ENCODE measurements at places on chromosomes 5 and 9.

DNA sequence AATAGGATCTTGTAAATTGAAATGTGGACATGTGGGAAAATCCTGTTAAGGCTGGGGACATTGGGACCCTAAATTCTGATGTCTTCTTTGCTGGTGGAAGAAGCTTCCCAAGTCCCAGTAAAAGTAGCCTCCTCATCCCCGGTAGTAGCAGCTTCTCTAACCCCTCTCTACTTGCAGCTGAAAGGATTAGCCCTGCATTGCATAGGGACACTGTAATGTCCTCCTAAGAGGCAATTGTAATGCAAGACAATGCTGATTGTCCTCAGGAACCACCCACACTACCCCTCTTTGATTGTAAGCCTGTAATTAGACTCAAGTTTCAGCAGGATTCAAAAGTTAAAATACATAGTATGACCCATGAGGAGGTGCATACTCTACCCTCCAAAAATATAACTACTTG is 1938.4 kb upstream of the C9orf72 start:
- no peak for DNase-seq

- DNase-seq, result no peak
Measured at GRCh38 chr9:113289091-113289490, 13.6 kb downstream of the PRPF4 start.

GRCh38 chr5:9495121-9495520 is 50.8 kb downstream of the SEMA5A start:
- DNase-seq, result no peak

DNA sequence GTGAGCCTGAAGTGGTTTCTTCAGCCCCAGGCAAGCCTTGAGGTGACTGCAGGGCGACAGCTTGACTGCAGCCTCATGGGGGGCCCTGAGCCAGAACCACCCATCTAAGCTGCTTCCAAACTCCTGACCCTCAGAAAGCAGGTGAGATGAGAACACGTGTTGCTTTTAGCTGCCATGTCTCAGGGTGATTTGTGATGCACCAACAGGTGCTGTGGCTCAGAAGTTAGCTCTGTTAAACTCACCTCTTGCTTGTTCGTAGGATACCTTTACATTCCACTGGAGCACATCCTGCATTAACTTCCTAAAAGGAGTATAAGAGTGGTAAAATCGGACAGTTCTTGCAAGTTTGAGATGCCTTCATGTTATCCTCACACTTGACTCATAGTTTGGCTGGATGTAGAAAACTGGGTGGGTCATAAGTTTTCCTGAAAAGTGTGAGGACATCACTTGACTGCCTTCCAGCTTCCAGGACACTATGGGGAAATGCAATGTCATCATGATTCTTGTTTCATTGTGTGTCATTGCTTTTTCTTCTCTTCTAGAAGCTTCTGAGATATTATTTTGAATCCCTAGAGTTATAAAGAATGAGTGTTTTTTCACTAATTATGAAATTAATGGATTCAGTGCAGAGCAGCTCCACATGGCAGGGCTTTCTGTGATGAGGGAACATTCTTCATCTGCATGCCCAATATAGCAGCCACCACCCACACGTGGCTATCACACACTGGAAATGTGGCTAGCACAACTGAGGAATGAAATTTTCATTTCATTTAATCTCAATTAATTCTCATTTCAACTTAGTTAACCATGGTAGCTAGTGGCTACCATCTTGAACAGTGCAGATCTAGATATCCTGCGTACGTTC is 92.3 kb downstream of the HSD17B3 start:
- DNase-seq, result no peak

DNA sequence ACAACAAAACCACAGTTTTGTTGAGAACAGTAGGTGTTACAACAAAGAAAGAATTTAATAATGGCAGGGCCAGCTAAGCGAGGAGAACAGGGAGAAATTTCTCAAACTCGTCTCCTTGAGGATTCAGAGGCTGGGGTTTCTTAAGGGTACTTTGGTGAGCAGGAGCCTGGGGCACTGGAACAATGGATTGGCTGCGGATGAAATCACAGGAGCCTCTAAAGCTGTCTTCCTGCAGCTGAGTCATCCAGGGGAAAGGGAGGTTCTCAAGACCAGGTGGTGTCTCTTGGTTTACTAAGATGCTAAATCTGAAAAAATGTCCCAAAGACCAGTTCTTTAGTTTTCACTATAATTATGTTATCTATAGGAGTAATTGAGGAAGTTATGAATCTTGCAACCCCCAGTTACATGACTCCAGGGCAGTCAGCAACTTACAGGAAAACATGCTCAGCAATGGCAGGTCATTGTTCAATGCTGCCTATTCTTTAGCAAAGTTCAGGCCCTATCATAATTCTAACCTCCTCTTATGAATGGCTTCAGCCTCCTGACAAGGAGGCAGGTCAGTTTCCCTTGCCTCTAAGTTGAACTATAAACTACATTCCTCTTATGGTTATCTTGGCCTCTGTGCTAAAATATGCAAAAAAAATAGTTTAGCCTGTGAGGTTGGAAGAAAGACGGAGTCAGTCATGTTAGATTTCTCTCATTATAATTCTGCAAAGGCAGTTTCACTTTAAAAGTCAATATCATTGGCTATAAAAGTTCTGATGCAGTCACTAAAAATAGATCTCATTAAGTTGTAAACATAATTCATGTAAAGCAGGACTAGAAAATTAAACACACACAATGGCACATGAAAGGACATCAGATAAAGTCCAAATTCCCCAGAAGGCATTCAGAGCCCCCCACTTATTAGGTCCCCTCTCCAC is 63.3 kb upstream of the CKS2 start:
- no peak for DNase-seq

DNA sequence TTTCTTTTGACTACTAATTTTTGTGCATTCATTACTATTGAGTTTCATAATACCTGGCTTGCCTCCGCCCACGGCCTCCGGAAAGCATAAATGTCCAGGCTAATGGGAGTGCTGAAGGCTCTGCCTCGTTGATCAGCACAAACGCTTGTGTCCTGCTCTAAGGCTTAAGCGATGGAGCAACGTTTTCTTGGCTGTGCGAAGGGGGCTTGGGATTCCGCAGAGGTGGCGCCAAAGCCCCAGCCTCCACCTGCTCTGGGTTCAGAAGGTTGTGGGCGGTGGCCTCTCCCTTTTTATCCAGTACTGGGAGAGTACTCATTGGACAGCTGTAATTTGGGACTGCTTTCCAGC is 19.7 kb downstream of the ANXA2R start:
- DNase-seq, result no peak

DNA sequence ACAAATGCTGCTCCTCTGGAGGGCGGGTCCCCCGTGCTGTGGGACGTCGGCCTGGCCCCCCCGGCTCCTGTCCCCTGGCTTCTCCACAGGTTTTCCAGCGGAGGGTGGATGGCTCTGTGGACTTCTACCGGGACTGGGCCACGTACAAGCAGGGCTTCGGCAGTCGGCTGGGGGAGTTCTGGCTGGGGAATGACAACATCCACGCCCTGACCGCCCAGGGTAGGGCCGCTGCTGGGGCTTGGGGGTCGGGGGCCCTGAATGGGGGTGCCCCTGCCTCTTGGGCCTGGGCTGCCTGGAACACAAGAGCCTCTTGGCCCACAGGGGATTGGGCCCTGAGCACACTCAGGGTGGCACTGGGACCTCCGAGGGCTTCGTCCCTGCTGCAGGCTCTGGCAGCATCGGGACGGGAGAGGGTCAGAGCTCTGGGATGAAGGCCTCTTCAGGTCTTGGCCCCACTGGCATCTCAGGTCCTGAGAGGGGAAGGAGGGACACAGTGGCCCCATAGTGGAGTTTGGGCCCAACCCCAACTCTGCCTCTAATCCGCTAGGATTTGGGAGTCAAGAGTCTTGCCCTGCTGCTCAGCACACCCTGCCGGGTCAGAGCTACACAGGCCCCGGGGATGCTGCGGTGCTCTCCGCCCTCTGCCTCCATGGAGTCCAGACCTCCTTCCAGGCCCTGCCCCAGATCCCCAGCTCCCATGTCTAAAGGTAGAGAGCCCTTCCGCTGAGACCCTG is 5.2 kb downstream of the FCN2 start:
- no peak for DNase-seq

DNA sequence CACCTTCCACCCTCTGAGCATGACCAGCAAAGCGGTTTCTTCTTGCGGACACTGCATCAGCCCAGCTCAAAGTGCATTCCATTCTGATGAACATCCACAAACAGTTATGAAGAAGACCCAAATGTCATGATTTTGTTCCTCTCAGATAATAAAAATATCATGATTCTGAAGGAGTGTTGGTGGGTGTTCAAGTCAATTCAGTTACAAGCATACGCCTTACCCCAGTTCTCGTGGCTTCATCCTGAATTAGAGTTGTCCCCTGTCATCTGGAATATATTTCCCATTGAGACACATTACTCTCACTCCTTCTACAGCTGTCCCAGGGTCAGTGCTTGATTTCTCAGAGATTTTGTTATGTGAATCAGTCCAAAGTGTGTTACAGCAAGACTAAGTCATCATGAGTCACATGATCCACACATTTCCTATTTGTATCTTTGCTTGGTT is 325.4 kb downstream of the RFX3 start:
- no peak for DNase-seq

DNA sequence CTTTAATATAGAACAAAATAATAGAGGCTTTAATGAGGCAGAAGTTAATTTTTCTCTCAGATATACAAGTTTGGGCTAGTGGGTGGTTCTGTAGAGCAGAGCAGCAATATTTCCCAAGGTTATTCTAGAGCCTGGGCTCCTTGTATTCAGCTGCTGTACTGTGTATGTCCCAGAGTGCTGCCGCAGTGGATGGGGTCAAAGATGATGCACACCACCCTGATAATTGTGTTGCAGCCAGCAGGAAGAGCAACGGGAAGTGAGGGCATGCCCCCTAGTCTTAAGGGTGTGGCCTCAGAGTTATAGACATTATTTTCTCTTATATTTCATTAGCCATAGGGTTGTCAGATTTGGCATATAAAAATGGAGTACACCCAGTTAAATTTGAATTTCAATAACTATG is 23.9 kb upstream of the KIF4B start:
- no peak for DNase-seq

GRCh38 chr9:18343784-18344183 is 130.2 kb upstream of the ADAMTSL1 start:
- DNase-seq, result no peak

DNA sequence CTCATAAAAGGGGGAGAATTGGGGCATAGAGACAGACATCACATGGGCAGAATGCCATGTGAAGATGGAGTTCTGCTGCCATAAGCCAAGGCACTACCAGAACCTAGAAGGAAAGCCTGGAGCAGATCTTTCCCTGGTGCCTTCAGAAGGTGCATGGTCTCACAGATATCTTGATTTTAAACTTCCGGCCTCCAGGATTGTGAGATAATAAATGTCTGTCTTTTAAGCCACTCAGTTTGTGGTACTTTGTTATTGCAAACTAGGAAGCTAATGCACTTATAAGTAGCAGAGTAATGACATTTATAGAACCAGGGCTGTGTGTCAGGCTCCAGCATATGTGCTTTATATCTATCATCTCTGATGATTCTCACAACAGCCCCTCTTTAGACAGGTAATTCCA is 130.4 kb downstream of the ASTN2 start:
- no peak for DNase-seq

DNA sequence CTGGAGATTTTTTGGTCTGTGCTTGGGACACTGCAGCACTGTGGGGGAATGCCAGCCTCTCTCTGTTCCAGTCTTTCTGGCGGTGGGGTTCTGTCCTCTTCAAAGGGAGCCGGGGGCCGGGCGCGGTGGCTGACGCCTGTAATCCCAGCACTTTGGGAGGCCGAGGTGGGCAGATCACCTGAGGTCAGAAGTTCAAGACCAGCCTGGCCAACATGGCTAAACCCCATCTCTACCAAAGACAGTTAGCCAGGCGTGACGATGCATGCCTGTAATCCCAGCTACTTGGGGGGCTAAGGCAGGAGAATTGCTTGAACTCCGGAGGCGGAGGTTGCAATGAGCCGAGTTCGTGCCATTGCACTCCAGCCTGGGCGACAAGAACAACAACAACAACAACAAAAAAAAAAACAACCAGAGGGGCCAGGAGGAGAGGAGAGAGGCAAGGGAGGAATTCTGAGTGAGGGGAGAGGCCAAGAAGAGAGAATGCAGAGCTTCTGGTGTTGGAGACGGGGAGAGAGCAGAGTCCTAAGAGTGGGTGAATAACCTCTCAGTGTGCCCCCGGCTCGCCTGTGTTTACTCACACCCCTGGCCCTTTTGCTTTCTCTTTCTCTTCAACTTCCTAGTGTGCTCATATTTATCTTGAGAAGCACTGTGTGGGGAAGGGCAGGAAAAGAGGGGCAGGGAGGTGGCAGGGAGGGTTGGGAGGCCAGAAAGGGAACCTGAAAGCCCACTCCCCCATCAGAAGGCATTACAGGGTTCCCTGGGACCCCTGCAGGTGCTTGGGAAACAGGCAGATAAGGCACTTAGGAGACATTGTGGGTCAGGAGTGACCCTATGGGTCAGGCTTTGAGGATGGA is 3.2 kb upstream of the SET start:
- no peak for DNase-seq

GRCh38 chr5:16666883-16667398 is 50.1 kb upstream of the RETREG1 start:
- no peak for DNase-seq

DNA sequence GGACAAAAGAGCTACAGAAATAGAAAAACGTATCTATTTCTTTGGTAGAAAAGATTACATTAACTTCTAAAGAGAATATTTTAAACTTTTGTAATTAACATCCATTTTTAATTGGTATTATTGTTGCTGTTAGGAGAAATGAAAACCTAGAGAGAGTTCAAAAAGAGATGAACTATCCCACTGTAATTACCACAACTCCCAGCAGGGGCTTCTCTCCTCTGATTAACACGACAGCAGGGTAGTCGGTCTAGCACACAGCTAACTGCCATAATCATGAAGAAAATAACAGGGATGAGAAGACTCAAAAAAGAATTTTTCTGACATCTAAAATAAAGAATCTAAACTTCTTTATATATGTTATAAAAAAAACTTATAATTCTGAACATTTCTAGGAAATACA is 86.2 kb upstream of the CDH9 start:
- DNase-seq, result no peak

GRCh38 chr9:129875687-129876395 is 40.6 kb downstream of the USP20 start:
- no peak for DNase-seq

DNA sequence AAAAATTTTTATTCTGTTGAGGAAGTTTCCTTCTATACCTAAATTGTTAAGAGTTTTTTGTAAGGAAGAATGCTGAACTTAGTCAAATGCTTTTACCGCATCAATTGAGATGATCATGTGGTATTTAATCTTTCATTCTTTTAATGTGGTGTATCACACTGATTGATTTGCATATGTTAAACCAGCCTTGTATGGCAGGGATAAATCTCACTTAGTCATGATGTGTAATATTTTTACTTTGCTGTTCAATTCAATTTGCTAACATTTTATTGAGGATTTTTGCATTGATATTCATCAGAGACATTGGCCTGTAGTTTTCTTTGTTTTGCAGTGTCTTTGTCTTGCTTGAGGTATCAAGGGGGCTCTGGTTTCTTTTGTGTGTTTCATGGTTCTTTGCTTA is 125.3 kb upstream of the MEF2C start:
- DNase-seq, result no peak

Data from activated CD4-positive, CD25-positive, alpha-beta regulatory T cell treated with anti-CD3 and anti-CD28 coated beads, Interleukin-2, amount 50 U/mL, for 16 hours (primary cell).